AG04450 (cell line): ENCODE measurements at places on chromosomes 5 and 9.

DNA sequence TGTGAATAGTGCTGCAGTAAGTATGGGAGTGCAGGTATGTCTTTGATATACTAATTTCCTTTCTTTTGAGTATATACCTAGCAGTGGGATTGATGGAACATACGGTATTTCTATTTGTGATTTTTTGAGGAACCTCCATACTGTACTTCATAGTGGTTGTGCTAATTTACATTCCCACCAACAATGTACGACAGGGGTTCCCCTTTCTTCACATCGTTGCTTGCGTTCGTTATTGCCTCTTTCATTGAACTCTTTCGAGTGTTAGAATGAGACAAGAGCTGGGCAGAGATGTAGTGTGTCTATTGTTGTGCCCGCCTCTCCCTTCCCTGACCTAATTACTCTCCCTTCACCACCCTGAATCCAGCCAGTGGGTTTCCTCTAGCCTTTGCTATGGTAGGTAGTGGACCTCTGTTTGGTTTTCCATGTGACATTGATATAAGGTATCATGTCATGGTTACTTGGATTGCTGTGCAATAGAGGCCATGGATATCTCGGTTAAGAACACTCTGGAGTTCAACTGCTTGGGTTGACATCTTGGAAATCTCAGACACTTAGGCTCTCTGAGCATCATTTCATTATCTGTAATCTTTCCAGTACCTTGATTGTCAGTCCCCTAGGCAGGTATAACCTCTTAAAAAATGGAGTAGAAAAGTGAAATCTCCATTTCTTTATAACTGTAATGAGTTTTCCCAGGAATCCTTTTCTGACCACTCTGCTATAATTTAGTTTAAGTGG, 19.5 kb downstream of the AOPEP start:
- no peak for DNase-seq

GRCh38 chr5:125143011-125143410, 396.6 kb upstream of the ZNF608 start:
- DNase-seq = no peak

DNA sequence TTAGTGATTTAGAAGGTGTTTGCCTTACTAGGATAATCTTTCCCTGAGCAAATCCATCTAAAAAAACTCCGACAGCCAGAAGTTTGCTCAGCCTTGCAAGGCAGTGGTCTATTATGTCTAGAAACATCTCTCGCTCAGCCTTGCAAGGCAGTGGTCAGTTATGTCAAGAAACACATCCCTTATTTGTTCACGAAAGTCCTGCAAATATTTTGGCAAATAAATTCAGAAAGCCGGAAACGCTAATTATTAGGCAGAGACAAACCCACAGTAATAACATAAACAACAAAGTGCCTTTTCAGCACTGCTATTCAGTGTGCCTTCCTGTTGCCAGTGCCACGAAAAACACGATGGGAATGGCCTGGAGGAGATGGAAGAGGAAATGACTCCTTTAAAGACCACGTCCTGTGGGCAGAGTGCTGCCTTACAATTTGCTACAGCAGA, 184.5 kb downstream of the GNAQ start:
- DNase-seq = no peak

DNA sequence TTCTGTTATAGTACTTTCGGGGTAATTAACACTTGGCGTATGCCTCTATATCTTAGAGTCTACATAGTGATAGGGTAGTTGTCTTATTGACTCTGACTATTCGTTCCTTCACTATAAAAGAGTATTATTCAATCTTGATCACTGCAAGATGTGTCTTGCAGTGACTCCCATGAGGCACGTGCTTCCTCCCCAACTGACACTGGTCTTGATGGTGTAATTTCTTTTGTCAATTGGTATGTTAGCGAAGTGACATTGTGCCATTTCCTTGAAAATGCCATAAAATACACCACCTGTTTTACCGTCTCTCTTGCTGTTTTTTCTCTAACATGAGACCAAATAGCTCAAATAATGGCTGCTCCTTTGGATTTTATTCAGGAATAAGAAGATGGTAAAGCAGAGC, 1314.1 kb upstream of the CDH6 start:
- no peak for DNase-seq

DNA sequence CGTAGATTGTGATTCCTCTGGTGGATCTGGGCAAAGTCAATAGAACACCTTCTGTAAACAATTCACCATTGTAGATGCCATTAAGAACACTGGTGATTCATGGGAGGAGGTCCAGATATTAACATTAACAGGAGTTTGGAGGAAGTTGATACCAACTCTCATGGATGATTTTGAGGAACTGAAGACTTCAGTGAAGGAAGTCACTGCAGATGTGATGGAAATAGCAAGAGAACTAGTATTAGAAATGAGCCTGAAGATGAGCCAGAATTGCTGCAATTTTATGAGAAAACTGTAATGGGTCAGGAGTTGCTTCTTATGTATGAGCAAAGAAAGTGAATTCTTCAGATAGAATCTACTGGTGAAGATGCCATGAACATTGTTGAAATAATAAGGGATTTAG, 26.9 kb downstream of the TCERG1 start:
- DNase-seq = no peak

- DNase-seq = no peak
These were observed 29.3 kb downstream of the CARTPT start for GRCh38 chr5:71748360-71748759.

DNA sequence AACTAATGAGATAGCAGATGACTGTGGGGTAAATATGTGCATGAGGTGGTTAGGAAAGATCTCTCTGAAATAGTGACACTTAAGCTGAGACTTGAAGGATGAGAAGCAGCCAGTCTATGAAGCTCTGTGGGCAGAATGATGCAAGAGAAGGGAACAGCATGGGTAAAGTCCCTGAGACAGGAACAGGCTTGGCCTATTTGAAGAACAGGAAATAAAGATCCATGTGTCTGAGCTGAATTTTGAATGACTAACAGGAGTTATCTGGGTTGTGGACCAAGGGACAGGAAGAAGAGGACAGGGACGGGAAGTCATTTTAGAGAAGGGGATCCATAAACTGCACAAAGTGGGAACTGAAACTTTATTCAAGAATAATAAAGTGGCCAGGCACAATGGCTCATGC, 25.6 kb upstream of the HMGCS1 start:
- no peak for DNase-seq

- DNase-seq = no peak
These were observed 14.0 kb downstream of the IRGM start for GRCh38 chr5:150860246-150860821.

DNA sequence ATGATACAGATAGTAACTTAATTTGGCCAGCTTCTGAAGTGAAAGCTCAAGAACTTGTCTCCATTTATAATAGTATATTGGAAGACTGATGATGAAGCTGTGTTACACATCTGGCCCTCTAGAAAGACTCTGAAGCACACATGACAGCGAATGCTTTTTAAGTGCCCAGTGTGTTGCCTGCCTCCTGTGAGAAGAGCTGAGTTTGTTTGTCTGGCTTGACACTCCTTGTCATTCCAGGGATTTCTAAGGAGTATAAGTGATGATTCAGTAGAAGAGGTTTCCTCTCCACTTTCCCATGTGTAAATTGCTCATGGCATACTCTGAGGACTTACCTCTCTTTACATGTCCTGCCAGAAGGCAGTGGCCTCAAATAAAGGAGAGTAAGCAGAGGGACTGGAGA, 30.4 kb upstream of the LRRTM2 start:
- DNase-seq = peak; percentile 41

- DNase-seq = peak; percentile 18
These were observed 147.5 kb upstream of the FBXL17 start for GRCh38 chr5:108529381-108529780.
